ENCODE measurements at places on chromosomes 13 and 19.

DNA sequence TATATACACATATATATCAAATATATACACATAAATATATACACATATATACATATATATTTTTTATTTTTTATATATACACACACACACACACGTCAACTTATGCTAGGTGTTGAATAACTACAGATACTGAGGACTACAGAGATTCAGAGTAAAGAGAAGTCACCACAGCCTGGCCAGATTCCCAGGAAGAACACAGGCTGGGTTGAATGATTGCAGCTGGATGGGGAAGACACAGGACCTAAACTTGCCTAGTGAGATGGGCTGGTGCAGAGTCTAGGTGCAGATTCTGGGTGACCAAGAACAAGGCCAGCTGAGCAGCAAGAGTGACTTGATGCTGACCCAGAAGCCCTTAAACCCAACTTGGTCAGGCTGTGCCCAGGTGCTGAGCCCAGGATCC is 241.3 kb downstream of the KCTD12 start:
- no peak for DNase-seq

- DNase-seq = peak; percentile 28
Measured at GRCh38 chr19:47609906-47610894, 1.3 kb downstream of the BICRA start.

GRCh38 chr19:1488282-1488601 is 1.9 kb downstream of the PCSK4 start:
- no peak for DNase-seq

DNA sequence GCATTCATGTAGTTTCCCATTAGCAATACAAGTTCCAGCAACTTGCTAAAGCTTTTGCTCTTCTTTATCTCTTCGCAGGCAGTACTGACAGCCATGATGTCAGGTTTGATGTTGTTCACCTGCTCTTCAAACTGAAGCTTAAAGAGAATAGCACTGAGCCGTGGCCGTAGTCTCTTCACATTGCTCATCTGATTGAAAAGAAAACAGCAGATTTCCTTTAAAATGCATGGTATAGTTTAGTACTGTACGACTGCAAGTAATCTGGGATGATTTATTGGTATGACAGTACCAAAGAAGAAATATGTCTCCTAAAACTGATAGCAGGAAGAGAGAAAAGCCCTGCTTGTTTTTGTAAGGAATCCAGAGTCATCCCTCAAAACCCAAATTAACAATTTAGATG is 284.4 kb downstream of the DIAPH3 start:
- no peak for DNase-seq

DNA sequence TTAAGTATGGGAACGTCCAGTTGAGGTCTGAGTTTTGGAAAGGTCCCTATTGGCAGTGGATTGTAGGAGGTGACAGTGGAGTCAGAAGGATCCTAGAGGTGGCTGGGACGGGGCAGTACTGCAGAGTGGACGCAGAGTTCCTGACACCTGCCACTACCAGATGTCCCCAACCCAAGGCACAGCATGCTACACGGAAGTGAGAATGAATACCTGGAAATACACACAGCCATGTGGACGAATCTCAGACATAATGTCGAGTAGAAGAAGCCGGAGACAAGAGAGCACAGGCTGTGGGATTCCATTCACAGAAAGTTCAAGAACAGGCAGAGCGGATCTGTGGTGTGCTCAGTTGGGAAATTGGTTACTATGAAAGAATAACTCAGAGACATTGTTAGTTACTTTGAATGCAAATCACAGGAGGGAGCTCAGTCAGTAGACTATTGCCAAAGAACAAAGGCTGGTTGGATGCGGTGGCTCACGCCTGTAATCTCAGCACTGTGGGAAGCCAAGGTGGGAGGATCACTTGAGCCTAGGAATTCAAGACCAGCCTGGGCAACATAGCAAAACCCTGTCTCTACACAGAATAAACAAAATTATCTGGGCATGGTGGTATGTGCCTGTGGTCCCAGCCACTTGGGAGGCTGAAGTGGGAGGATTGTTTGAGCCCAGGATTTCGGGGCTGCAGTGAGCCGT is 37.4 kb downstream of the RYR1 start:
- DNase-seq = no peak

All from NCI-H2029 treated with DMSO at 0.1 percent for 48 hours (cell line).